ENCODE measurements at places on chromosomes 11 and 22.
A peak's percentile ranks its signal among the peaks of the same experiment; 100 is the strongest.

DNA sequence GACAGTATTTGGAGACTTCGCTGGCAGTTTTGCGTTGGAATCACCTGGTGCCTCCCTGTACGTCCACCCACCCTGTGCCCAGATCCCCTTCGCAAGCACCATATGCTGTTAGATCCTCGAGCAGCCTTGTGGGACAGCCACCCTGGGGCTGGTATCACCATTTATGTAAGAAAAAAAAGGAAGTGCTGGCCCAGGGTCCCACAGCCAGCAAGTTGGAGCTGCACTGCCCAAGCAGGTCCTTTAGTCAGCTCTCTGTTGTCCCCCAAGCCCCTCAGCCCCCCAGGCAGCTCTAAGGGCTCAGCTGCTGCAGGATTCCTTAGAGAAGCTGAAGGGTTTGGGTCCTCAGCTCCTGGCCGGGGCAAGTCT lies 80.3 kb downstream of the FBLN1 start:
- DNase-seq = no peak

GRCh38 chr11:44784436-44784760 lies 57.6 kb downstream of the TSPAN18 start:
- DNase-seq = no peak

- DNase-seq = peak; percentile 30
These were observed 2.3 kb downstream of the IRF7 start for GRCh38 chr11:613369-613968.

DNA sequence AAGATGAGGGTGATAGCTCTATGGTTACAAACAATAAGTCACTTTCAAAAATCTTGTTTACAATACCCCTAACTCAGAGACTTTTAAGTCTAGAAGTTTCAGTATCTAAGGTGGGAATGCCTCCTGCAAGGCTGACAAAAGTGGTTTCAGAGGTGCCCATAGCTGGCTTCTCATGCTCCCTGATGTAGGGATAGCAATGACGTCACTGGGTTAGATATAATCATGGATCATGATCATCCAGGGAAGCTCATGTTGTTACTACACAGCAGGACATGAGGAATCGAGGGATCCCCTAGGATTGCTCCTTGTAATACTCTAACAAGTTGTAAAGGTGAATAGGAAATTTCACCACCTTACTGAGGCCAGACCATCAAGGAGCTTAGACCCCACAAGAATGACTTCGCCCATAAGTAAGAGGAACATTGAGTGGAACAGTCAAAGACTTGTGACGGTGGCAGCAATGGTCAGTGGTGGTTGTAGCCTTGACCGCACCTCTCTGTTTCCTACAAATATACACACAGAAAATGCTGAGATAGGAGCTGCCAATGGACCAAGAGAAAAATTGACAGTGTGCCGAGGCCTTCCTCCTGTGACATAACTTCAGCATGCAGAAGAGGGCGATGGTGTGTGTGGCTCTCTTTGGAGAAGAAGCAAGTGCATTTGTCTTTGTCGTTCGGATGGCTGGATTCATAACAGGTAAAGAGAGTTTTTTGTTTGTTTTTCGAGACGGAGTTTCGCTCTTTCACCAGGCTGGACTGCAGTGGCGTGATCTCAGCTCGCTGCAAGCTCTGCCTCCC lies 15.6 kb downstream of the APOL4 start:
- DNase-seq = no peak

GRCh38 chr11:2700415-2701211 lies 819 bp upstream of the KCNQ1OT1 start:
- peak; percentile 53 for DNase-seq

GRCh38 chr11:14727746-14728145 lies 84.1 kb downstream of the PDE3B start:
- no peak for DNase-seq

- DNase-seq = no peak
These were observed 14.0 kb upstream of the DGCR8 start for GRCh38 chr22:20065896-20066616.

GRCh38 chr11:100863080-100863581 lies 176.0 kb downstream of the ARHGAP42 start:
- peak; percentile 47 for DNase-seq

GRCh38 chr22:48939441-48940265 lies 888.0 kb downstream of the BRD1 start:
- no peak for DNase-seq

DNA sequence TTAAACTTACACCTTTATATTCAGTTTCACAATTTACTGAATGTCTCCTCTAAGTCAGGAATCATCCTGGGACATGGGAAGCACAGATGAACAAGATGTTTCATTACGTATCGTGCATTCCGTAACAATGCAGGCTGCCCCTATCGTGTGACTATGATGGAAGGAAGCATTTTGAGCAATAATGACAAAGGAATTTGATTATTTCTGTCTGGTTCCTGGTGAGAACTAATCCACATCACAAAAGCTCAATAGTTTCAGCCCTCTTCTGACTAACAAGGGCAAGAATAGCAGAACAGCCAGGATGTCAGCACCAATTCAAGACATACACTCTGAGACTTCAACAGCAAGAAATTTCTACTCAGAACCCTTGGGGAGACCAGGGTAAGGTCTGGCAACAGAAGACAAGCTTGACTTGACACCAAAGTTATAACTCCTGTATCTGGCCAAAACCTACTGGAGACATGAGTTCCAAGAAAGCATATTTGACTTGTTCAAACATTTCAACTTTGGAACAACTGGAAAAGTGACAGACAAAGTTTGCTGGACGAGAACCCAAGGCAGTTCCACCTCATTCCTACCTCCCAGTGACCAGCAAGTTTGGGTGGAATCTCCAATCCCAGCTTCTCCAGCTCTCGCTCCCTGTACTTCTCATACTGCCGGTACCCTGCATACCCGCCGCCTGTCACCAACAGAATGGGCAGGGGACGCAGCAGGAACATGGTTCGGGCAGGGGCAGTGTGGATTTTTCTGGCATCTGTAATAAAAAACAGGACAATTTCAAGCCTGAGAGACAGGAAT lies 14.3 kb downstream of the PISD start:
- DNase-seq = peak; percentile 78

GRCh38 chr22:24183321-24184031 lies 2.2 kb downstream of the SUSD2 start:
- no peak for DNase-seq

DNA sequence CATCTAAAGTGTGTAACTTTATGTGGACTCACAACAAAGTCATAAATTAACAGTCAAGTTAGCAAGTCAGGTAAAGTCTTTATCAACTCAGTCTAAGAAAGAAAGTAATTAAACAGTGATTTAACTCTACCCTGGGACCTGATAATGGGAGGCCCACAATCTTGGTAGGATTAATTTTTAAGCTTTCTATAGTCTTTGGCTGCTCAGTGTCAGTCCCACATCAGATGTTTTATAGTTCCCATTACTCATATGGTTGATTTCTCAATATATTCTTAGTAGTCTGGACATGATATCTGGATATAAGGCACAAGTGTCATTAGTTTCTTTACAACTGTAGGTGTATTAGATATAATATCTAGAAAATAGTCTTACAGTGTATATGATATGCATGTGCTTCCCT lies 38.5 kb upstream of the SCN3B start:
- no peak for DNase-seq

GRCh38 chr11:69635195-69635594 lies 5.8 kb upstream of the CCND1 start:
- DNase-seq = no peak

GRCh38 chr11:45896422-45896984 lies 10.6 kb downstream of the FREY1 start:
- DNase-seq = no peak

DNA sequence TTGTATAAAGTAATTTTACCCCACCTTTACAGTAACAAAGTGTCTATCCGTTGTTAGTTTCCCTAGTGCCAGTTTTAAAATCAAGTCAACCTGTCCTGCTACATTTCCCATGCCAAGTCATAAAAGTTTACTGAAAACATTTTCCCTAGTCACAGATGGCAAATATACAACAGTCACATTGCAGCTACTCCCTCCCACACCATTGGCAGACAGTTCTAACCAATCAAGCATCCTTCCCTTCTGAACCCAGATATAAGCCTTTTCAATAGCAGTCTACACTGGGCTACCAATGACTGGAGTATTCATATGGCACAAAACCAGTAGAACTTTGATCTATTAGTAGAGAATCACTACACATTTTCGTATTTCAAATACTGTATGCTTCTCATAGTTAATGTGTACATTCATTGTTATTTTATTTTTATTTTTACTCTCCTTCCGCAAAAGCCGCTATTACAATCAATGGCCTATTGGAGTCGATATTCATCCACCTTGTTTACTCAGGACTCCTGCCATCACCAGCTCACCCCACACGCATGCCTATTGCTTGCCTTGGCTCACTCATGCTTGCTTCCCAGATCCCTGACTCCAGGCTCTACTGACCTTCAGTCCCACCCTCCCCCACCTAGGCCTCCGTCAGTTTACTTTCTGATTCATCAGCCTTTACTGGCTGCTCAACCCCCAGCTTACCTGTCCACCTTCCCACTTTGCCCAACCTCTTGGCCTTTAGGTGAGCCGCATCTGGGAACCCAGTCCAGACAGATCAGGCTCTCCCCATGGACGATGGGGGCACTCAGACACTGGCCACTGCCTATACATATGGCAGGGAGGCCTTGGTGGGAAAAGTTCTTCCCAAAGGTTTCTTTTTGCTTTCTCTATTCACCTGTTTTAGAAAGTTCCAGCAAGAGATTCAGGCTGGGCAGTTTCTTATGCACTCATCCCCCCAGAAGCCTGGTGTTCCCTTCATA lies 408.4 kb downstream of the SOX6 start:
- DNase-seq = no peak

DNA sequence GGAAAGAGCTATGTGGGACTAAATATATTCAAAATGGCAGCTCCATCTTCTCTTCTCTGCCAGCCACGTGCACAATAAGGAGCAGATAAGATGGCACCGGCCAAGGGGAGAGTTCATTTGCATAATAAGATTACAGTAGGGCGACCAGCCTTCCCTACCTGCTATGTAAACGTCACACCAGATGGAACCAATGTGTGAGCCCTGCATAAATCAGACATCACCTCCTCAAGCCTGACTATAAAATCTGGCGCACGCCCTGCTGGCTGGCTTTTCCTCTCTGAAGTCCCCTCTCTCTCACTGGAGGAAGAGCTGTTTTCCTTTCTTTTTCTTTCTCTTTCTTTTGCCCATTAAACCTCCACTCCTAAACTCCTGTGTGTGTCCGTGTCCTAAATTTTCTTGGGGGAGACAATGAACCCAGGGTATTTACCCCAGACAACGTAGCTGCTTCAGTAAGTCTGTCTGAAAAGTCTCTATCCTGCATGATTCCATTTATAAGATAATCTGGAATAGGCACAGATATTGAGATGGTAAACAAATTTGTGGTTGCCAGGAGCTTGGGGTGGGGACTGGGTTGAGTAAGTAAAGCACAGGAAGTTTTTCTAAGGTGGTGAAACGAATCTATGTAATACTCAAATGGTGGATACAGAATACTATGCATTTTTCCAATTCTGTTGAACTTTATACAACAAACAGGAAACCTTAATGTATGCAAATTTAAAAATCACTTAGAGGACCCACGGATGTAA lies 670.0 kb upstream of the KIRREL3 start:
- DNase-seq = no peak

GRCh38 chr11:20854215-20854955 lies 185.0 kb downstream of the NELL1 start:
- no peak for DNase-seq

DNA sequence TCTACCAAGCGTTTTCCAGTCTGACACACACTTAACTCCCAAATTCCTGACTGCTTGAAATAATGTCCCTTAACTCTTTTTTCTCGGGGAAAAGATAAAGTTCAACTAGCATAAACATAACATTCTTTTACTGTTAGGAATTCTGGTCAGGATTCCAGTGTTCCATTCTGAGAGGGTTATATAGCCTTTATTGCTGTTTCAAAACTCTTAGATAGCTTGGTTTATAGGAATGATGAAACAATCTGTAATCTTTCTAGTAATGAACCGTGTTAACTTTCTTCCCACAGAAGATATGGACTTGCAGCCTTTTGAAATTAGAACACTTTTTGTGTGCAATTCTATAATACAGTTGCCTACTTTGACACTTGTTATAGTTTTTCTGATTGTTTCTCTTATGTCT lies 8.6 kb downstream of the REXO2 start:
- peak; percentile 82 for DNase-seq

DNA sequence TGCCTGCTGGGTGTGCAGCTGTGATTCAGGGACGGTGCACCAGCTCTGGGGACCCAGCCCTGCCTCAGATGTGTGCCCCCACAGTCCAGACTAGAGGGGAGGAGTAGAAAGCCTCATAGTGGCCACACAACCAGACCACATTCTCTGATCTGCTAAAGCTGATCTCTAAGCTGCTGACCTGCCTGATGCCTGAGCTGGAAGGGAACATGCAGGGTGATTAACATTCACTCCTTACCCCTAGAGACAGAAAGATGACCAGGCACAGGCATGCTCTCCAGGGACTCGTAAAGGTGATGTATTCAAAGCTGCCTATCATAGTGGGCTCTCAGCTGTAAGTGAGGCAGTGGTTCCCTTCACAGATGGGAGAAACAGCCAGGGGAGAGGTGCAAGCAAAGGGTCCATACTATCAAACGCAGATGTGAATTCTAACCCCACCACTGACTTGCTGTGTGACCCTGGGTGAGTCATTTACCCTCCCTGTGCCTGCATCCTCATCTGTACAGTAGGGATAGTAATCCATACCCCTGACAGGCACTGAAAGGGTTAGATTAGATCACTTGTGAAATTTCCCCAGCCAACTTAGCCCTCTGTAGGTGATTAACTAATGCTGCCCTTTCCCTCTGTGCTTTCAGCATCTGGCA lies 29.0 kb upstream of the LRRC32 start:
- no peak for DNase-seq

GRCh38 chr11:18063125-18063524 lies 17.1 kb upstream of the TPH1 start:
- no peak for DNase-seq

DNA sequence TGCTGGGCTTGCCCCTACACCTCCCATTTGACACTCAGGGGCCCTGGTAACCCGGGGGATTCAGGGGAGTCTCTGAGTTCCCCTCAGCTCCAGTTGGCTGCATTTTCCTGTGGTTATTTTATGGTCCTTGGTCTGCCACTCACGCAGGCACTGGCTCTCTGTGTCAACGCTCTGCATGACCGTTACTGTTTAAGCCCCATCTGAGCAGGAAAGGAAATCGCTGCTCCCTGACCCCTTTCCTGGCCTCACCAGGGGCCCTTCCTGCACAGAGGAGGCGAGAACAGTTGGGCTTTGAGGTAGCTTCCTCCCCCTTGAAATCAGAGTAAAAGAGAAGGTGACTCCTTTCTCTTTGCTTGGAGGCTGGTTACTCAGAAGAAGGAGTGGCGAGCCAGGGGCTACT lies 2.4 kb downstream of the C1QTNF4 start:
- DNase-seq = no peak

GRCh38 chr11:6856871-6857270 lies 6.0 kb upstream of the OR10A2 start:
- DNase-seq = no peak

Measured in fibroblast of skin of back (primary cell).